Vagina (tissue), 2 donors: ENCODE measurements at places on chromosomes 5 and 9. TPM values are rescaled to one million over a fixed set of nuclear protein-coding genes. Genes with fewer than 3 reads are reported as not detected.
A peak's percentile ranks its signal among the peaks of the same experiment; 100 is the strongest.

DNA sequence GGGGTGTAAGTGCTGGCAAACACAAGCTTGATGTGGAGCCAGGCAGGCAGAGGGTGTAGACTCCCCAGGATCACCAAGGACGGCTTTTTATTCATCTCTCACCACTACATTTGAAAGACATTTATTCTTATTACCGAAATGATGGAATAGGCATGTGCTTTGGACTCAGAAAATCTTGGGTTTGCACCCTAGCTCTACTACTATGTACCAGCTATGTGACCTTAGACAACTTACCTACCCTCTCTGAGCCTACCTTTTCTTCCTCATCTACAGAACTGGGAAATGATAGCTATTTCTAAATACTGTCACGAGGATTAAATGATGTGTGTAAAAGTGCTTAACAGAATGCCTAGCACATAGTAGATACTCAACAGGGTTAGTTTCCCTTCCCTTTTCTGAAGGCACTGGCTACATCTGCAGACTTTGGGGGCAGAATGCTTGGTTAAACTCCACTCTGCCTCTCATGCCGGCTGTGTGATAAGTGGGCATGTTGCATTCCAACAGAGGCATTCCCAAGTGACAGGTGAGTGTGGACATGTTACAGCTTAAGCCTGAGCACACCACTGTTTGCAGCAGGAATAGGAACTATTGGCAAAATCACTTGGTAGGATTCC lies 94.8 kb downstream of the SLC1A3 start:
- no peak for DNase-seq

GABRA1 gene
- total RNA-seq, result not detected

CDH9 gene
- total RNA-seq, result not detected

- no peak for DNase-seq
Observed at GRCh38 chr5:1315018-1315708, 20.3 kb upstream of the TERT start.

- DNase-seq, result no peak
Observed at GRCh38 chr5:35205606-35206005, 24.7 kb downstream of the PRLR start.

SIT1 gene
- 2.5 TPM for total RNA-seq

GRCh38 chr9:114027159-114027862 lies 50.8 kb downstream of the AMBP start:
- peak; percentile 52 for DNase-seq

GRCh38 chr9:18707061-18707461 lies 233.1 kb downstream of the ADAMTSL1 start:
- DNase-seq, result no peak

GRCh38 chr5:38323645-38324295 lies 65.4 kb downstream of the EGFLAM start:
- peak; percentile 84 for DNase-seq

DNA sequence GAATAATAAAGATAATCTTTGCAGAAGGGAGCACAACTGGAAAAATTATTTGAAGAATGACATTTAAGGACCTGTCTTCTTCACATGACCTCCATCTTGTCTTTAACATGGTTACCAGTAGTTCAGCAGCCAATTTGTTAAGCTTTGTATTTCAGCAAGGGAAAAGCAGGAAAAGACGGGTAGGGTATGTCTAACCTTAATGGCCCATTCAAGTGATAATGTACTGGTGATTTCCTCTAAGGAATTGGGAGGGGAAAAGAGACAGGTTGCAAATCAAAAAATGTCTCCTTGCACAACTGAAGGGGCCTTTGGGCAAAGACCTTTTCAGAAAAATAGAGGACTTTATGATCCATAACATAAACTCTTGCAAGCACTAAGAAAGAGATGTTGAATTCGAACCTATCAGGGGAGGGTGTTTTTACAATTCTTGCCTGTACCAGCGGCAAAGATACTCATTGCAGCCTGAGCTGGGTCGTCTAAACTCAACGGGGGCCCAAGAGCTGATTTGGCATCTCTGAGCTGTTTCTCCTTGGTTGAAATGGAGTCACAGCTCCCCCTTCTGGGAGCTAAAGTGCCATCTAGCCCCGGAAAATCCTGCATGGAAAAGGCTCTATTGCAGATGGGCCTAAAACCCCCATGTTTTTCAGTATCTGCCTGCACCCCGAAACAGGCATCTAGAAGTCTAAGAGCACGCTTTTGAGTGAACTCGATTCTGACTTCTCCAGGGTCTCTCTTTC lies 3.8 kb downstream of the BRINP1 start:
- DNase-seq, result no peak

DNA sequence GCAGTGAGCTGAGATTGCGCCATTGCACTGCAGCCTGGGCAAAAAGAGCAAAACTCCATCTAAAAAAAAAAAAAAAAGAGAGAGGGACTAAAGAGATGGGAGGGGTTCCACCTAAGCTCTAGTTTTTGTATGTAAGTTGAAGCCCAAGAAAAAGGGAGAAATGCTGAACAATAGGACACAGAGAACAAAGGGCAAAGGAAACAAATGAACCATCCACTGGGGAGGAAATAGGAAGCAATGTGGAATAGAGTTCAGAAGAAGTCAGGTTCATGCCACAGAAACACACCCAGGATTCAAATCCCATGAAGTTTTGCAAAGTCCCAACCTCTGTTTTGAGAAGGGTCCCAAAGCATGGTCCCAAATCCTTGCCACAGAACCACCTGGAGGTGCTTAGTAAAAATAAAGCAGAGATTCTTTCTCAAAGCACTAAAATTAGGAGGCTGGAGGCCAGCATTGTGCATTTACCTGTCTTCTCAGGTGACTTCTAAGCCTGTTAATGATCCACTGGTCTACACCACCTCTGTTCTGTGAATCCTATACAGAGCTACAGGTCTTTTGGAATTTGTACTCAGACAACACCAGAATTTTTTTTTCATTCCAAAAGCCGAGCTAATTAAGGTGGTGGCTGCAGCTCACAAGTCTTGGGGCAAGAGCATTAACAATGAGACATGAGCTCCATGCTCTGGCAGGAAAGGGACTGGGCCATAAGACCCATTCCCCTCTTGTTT lies 177.6 kb downstream of the DOCK8 start:
- DNase-seq, result no peak

DNA sequence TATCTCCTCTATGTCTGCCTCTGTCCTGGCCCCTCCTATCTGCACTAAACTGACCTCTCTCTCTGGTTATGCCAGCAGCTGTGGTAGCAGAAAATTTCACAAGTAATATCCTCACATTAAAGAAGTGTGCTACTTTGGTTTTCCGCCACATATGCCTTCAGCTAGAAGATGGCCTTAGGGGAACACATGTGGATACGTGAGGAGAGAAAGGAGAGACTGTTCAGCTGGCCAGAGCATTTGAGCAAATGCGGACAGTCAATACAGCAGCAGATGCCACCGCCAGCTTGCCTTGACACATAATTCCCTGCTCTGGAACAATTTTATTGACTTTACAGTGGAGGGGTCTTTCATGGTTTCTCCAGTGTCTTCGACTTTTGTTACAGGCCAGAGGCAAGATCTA lies 434.6 kb downstream of the TAF11L14 start:
- no peak for DNase-seq

GRCh38 chr9:83441390-83441789 lies 96.8 kb downstream of the FRMD3 start:
- no peak for DNase-seq

DNA sequence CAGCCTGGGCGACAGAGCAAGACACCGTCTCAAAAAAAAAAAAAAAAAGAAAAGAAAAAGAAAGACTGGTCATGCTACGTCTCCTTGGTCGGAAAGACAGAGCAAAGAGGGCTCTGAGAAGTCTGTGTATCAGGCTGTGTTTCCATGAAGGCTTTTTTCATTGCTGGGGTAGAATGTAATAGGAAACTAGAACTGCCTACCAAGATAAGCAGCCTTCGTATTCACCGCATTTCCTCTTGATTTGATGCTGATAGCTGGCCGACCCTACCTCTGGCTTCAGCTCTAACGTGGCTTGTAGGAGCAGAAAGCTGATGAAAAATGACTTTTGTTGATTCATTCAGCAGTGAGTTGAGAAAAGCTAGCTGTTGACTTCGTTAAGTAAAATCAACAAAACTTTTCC lies 17.4 kb downstream of the SLC1A3 start:
- DNase-seq, result no peak

GRCh38 chr9:121718084-121718483 lies 66.7 kb downstream of the DAB2IP start:
- DNase-seq, result no peak

DNA sequence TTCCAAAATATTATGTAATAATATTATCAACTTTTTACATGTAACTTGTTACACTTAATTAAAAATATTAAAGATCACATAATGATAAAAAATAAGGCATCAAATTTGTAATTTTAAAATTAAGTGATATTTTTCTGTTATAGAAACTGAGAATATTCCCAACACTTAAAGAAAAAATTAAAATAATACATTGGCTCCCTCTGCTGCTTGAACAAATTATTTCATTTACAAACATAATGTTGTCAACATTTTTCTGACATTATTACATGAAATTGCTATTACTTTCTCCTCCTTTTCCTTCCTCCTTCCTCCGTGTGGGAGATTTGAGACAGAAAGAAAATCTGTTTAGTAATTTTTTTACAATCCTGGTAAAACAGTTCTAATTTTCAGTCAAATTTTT lies 42.3 kb downstream of the RNF180 start:
- no peak for DNase-seq

DNA sequence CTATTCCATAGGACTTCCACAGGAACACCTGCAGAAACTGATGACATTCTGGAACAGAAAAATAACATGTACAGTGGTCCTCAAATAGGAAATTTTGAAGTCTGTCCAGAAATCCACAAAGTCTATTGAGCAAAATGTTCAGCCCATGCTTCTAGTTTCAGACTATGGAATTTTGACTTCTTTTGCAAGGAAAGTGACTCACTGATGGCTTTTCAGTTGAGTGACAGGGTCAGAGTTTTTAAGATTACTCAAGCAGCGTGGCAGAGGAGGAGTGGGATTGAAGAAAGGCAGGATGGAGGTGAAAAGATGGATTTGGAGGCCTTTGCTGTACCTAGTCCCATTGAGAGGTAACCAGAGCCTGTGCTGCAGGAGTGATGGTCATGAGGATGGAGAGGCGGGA lies 151.5 kb downstream of the GOLPH3 start:
- DNase-seq, result no peak

PCDHGA7 gene
- total RNA-seq, result 5.2 TPM

CD14 gene
- total RNA-seq, result 48.4 TPM

BTNL9 gene
- 34.1 TPM for total RNA-seq

DNA sequence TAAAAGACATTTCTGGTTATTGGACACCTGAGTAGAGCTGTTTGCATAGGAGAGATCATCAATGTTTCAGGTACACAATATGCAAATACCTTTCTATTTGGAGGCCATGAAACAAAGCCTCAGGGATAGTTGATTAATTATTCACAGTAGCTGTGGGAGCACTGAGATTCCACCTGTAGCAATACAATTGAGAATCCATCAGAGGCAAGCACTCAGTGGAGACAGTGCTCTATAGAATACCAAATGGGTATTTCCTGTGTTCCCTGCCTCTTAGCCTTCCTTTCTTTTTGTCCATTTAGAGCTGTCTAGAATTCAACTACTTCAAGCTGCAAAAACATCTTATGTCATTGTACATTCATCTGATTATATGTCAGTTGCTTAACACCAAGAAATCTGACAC lies 1754.0 kb upstream of the ACO1 start:
- DNase-seq, result no peak
